ENCODE measurements at places on chromosomes 13 and 19.

DNA sequence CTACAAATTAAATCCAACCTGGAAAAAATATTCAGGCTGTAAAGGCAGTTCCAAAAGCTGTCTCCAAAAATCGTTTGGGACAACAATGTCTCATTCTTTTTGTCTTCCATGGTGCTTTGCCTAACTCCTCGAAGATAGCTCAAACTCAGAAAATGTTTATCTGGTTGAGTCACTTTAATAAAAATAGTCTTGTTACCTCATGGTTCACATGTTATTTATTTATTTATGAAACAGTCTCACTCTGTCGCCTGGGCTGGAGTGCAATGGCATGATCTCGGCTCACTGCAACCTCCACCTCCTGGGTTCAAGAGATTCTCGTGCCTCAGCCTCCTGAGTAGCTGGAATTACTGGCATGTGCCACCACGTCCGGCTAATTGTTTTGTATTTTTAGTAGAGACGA is 4.9 kb upstream of the BRD4 start:
- DNase-seq: no peak

DNA sequence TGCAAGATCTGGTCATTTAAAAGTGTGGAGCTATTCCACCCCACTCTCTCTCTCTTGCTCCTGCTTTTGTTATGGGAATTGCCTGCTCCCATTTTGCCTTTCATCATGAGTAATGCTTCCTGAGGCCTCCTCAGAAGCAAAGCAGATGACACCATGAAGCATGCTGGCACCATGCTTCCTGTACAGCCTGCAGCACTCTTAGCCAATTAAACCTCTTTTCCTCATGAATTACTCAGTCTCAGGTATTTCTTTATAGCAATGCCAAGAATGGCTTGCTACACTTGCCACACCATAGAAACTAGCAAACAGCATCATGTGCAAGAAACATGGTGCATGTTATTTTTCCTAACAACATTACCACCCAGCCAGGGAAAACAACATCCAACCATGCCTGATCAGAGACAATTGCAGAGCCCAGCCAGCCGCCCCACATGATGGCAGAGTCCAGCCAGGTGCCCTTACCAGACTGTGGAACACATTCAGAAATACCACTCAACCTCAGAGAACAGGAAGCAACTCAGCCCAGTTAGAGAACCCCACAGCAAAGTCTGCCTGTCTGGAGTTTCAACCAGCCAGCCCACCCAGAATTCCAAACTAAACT is 36.9 kb downstream of the SYDE1 start:
- DNase-seq: no peak

DNA sequence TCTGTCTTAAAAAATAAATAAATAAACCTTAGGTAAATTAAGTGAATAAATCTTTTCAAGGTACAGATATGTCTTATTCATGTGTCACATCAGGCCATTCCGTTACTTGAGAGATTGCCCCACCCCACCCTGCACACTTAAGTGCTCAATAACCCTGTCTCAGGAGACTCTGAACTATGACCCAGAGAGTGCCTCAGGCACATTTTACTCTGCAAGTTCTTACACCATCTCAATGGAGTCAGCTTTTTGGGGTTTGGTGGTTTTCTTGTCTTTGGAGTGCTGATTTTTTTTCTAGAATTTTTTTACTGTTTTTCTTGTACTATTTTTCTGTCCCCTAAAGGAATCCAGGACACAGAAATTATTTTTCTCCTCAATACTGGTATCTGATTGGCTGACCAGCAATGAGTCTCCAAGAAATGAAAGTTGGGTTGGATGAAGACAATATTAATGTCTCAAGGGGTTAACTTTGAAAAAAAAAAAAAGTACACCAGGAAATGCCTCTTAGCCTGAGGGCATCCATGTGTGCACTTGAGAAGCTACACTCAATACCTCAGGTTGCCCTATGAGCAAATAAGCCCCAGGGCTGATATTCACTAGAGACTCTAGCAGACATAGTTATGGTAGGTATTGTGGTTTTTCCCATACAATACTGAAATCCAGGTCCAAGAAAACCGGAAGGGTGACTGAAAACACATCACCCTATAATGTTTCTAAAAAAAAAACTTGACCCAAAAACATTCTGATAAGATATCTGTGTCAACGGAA is 114.6 kb upstream of the ZNF91 start:
- no peak for DNase-seq

- DNase-seq: no peak
Observed at GRCh38 chr13:110113284-110113764, 193.6 kb downstream of the COL4A1 start.

GRCh38 chr19:39188960-39189359 is 7.8 kb upstream of the NCCRP1 start:
- DNase-seq: no peak

DNA sequence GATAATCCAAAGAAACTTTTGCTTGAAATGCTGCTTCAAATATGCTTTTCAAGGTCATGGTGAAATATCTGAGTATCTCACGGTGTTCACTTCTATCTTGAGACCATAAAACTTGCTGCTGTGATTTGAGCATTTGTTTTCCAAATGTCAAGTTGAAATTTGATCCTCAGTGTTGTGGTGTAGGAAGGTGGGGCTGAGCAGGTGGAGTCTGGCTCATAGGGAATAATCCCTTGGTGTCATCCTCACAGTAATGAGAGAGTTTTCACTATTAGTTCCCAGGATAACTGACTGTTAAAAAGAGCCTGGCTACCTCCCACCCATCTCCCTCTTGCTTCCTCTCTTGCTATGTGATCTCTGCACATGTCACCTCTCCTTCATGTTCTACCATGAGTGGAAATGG is 858.0 kb upstream of the SLITRK5 start:
- peak; percentile 13 for DNase-seq

DNA sequence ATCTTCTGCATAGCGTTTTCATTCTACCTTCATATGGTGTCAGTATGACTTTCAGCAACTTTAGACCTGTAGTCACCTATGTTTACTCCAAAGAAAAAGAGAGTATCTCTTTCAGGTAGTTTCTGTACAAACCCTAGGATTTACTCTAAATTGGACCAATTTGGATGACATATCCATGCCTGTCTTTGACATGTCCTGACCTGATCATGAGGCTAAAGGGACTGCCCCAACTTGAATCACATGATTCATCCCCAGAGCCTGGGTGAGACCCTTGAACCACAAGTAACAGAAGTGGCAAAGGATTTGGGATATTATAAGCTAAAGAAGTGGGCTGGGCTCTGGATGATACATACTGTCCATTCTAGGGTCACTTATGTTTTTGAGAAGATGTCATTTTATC is 124.5 kb upstream of the CSNK1A1L start:
- no peak for DNase-seq

GRCh38 chr19:45985321-45985720 is 9.9 kb upstream of the CCDC61 start:
- DNase-seq: no peak

DNA sequence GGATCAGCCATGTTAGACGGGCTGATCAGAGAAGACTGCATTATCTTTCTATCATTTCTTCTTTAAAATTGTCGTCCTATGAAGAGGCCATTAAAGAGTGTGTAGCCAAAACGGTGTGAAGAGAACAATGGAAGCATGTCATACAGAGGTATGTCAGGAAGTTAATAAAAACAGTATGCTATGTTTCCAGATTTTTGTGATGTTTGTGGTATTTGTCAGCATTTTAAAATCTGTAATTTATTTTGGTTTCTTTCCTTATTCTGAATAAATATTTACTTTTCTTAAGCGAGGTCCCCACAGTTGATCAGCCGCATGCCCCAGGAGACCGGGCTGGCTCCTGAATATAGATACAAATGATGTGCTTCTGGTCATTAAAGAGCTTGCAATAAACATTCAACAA is 142.9 kb upstream of the SERP2 start:
- no peak for DNase-seq

Measured in NCI-H510A treated with DMSO at 0.1 percent for 48 hours (cell line).